ENCODE measurements at places on chromosomes 4 and X.

- no peak for DNase-seq
Observed at GRCh38 chr4:102511830-102512605, 10.9 kb downstream of the NFKB1 start.

GRCh38 chr4:10345381-10345784, 111.8 kb downstream of the ZNF518B start:
- no peak for DNase-seq

- DNase-seq = no peak
Observed at GRCh38 chr4:123893011-123893981, 496.7 kb downstream of the SPRY1 start.

- no peak for DNase-seq
Observed at GRCh38 chr4:87258677-87259076, 38.3 kb upstream of the KLHL8 start.

- DNase-seq = no peak
Observed at GRCh38 chr4:76305971-76306881, at the start of gene STBD1. TSS of gene STBD1 (plus strand) at chr4:76306733. CDS start at chr4:76306770, 37 bp downstream.

GRCh38 chrX:15142084-15142715, 127.7 kb downstream of the ASB9 start:
- DNase-seq = no peak

DNA sequence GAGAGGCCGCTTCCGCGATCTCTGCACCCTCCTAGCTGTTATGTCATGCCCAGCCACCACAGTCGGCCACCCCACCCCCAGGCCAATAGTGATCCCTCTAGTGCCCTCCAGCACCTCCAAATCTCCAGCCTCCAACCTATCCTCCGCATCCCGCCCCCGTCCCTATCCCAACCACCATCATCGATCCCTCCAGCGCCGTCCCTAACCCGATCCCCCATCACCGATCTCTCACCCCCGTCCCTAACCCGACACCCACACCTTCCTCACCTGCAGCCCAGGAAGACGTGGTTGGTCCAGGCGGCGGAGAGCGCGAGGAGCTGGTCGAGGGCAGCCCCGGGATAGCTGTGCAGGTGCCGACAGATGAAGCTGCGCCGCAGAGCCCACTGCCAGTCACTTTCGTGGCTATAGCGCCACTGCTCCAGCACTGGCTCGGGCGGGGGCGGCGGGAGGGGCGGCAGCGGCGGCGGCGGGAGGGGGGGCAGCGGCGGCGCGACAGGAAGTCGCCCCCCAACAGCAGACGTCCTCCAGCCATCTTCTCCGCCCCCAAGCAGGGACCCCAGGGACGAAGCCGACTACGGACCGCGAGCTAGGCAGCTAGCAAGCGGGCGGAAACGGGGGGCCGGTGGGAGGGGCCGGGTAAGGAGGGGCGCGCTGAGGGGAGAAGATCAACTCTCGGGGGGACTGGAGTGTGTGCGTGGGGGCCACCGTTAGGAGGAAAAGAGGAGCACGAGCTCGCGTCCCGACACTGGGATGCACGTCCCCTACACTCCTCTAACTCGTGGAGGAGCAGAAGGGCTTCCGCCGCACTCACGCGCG, 552 bp downstream of the NKRF start:
- DNase-seq = no peak

- no peak for DNase-seq
Observed at GRCh38 chrX:3379111-3379510, 32.7 kb upstream of the MXRA5 start.

GRCh38 chrX:128619490-128619889, 567.3 kb upstream of the ACTRT1 start:
- DNase-seq = no peak

DNA sequence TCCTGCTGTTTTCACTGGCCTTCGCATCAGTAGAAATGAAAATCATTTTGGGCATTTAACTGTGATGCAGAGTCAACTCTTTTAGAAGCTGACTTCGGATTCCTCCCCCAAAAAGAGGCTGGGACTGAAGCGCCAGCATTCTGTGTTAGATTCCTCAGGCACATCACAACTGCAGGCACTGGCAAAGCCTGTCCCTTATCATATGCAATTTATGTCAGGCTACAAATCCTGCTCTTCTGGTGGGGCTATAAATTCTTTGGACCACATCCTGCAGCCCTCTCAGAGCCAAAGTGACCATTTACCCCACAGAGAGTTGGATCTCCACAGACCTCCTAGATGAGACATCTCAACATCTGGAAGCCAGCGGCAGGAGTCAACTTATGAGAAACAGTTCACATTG, 138.4 kb downstream of the CBR4 start:
- peak; percentile 44 for DNase-seq

DNA sequence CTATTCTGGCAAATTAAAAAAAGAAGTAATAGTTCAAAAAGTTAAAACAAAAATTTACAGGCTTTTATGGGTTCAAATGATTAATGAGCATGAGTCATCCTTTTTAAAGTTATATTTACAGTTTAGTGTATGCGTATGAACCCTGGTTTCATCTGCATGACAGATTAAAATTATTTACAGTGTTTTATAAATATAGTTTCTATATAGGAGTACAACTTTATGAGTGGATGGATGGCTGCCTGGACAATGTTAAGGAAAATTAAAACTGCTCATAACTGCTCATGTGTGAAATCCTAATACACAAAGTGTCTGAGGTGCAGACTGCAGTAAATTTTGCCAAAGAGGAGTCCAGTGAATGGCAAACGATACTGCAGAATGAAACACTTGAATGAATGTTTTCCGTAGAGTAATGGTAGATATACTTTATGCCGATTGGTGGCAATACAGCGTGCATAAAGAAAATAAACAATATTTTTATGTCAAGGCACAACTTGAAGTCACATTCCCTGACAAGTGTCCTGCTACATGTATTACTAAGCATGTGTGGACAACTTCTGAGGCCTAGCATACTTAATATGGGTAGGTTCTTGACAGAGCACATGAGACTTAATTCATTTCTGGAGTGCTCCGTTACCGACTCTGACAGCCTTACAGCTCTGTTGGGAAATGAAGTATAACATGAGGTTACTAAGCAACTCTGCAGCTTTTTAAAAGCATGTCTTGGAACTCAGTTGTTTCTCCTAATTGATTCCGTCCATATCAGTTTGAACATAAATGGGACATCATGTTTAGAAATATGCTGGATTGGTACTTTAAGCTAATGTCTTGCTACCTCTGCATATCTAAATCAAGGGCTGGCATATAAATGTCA, 985.6 kb upstream of the PCDH7 start:
- no peak for DNase-seq

DNA sequence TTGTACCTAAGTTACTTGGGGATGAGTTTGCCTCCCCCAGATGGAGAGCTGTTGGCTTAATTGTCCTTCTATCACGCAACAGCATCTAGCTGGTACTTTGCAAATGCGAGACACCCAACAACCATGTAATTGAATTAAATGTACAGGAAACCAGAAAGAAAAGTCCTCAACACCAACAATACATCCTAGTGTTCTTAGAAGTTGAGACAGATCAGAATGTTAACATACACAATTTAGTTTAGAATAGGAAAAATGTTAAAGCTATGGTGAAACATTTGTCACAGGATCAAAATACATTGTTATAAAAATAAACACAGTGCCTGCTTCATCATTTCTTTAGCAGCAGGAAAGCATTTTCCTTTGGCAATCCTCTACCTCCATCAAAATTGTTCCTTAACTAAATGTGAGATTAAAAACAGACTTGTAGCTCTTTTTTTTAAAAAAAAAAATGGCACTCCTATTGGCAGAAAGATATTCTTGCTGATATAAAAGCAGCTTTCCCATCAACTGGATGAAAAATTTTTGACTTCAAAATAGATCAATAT, 163.1 kb upstream of the MID1 start:
- no peak for DNase-seq

GRCh38 chr4:150178161-150178560, 99.9 kb downstream of the DCLK2 start:
- no peak for DNase-seq

DNA sequence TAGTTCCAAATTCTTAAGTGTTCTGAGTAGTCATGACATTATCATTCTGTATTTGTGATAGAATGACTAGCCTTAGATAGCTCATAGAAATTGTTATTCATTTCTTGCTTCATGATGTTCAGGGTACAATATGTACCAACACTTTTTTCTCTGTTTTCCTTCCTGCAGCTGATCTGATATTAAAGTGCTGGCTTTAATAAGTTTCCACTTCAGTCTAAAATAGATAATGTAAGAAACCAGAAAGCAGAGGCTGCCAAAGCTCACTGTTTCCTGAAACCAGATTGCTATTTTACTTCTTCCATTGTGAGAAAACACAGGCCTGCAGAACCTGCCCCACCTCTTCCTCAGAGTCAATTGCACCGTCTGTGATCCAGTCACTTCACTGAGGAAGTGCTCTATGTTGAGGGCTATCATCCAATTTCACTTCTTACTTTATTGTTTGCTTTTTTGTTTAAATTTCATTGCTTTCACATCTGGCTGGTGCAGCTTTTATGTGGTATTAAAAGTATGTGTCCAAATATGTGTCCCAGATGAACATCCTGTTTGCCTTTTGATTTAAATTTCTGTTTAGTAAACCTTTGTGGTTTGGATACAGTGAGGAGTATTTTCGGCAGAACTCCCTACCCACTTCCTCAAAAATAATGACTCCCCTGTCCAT, 652.1 kb downstream of the ANKRD50 start:
- DNase-seq = peak; percentile 44

DNA sequence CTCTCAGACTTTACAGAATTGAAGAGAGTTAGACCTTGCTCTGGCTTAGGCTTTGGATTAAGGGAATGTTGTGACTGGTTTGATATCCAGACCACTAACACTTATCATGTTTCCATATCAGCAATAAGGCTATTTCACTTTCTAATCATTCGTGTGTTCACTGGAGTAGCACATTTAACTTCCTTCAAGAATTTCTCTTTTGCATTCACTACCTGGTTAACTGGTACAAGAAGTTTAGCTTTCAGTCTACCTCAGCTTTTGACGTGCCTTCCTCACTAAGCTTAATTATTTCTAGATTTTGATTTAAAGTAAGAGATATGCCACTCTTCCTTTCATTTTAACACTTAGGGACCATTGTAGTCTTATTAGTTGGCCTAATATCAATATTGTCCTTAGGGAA, 62.6 kb downstream of the CASP6 start:
- no peak for DNase-seq

- DNase-seq = no peak
Observed at GRCh38 chr4:24705016-24705753, 90.2 kb upstream of the SOD3 start.

GRCh38 chr4:164997941-164998340, 20.5 kb upstream of the TRIM61 start:
- no peak for DNase-seq

- no peak for DNase-seq
Observed at GRCh38 chrX:150456466-150456865, 93.3 kb downstream of the MAMLD1 start.

- no peak for DNase-seq
Observed at GRCh38 chrX:9071031-9071650, 37.2 kb upstream of the FAM9B start.

All from BJ (cell line).